ENCODE measurements at places on chromosomes 6 and 20.

GRCh38 chr6:97427648-97428047 is 144.6 kb upstream of the MMS22L start:
- DNase-seq, result no peak

- DNase-seq, result no peak
Observed at GRCh38 chr20:35506872-35507638, 22.4 kb downstream of the C20orf173 start.

DNA sequence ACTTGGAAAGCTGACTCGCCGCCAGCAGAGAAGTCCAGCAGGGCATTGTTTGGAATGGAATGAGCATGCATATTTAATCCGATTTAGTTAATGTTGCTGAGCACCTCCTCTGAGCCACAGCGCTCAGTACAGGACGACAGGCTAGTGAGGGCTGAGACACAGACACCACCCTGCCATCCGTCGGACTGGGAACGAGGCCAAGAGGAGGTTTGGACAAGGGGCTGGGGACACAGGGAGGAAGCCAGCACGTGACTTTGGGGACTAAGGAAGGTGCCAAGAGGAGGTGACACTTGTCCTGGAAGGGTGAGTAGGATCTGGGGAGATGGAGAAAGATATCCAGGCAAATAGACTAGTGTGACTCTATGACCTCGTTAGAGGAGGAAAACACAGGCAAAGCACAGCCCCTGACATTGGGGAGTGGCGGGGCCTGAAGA is 152.5 kb upstream of the ECI2 start:
- peak; percentile 56 for DNase-seq

- DNase-seq, result no peak
Observed at GRCh38 chr6:27263886-27264285, 16.4 kb downstream of the PRSS16 start.

DNA sequence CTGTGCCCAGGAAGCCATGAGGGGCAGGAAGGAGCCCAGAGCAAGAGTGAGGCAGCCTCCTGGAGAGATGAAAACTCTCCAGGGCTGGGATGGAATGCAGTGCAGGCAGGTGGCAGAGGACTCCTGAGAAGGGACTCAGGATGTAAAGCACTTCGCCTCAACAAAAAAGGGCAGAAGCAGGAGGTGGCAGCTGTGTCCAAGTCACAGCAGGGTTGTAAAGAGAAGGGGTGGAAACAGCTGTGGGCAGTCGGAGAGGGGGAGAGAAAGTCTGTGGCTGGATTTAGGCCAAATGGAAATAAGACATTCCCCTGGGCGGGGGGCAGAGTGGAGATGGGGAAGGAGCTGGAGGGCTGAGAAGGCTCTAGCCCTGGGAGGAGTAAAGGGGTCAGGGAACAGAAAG is 34.9 kb downstream of the CYP21A2 start:
- DNase-seq, result no peak

DNA sequence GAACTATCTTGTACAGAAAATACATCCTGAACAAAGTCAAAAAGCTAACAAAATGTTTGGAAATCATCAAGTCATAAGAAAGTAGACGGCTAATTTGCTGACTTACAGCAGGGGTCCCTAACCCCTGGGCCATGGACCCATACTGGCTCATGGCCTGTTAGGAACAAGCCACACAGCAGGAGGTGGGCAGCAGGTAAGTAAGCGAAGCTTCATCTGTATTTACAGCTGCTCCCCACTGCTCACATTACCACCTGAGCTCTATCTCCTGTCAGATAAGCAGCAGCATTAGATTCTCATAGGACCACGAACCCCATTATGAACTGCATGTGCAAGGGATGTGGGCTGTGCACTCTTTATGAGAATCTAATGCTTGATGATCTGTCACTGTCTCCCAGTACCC is 115.5 kb downstream of the CDK19 start:
- DNase-seq, result no peak

GRCh38 chr20:31674895-31675827 is 37.4 kb downstream of the COX4I2 start:
- no peak for DNase-seq

GRCh38 chr20:51402201-51402600 is 140.3 kb downstream of the NFATC2 start:
- no peak for DNase-seq

DNA sequence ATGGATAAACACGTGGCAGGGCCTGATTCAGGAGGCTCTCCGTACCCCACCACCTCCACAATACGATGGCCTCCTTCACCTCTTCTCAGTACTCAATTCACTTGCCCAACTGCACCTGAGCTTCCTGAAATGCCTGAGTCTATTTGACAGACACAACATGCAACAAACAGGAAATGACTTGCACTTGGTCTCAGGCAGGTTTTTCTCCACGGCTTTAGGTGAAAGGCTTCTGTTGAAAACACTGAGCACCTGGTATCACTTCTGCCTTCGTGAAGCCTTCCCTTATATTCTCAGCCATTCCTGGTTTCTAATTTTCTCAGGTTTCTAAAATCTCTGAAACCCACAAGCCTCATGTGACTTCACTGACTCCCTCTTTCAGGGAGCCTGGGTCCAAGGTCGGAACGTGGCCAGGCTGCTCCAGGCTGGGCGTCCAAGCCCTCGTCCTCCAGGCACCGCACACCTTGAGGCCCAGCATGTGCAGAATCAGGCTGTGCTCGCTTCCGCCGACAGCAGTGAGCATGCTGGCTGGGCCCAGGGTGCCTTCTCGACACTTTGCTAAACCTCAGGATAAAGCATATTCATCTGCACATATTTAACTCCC is 34.7 kb downstream of the TAF4 start:
- no peak for DNase-seq

GRCh38 chr6:111329882-111330633 is 153.0 kb downstream of the REV3L start:
- no peak for DNase-seq

DNA sequence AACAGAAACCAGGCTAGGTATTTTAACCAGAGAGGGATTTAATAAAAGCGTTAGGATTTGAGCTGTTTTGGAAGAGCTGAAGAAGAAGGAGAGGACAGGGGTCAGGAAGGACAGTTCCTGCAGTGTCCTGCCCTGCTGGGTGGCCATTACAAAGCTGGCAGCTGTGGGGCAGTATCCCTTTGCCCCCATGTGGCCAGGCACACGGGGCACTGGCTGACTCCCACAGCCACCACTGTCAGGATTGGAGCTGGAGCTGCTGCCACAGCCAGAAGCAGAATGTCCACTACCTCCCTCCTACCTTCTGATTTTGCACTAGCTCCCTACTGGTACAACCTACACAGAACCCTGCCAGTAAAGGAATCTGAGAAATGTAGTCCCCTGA is 46.5 kb downstream of the SLC22A3 start:
- no peak for DNase-seq

- no peak for DNase-seq
Observed at GRCh38 chr6:73932866-73933265, 236.9 kb downstream of the CD109 start.

DNA sequence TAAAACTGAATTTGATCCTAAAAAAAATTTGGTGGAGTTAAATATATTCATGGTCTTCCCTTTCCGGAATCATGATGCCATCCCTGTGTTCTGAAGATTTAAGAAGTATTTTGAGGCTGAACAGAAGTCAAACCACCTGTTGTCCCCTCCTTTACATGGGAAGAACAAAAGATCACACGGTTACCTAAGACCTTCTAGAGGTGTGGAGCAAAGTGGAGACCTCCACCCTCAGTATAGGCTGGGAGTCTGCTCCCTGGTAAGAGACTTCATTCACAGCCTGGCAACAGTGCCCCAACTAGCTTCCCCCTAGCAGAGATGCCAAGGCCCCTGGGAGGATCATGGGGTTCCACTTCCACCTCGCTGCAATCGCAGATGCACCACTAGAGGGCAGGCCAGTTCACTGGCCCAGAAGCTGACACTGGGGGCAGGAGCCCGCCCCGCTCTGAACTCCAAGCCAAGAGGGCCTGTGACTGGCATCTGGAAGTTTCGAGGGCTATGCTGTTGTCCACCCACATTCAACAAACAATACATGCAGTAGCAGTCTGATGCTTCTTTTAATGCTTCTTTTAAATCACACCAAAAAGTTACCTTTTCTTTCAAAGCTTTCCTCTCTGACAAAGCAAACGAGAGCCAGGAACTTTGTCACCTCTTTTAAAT is 19.5 kb upstream of the UBE2J1 start:
- peak; percentile 85 for DNase-seq

GRCh38 chr6:408599-409102 is 17.1 kb downstream of the IRF4 start:
- DNase-seq, result peak; percentile 75

DNA sequence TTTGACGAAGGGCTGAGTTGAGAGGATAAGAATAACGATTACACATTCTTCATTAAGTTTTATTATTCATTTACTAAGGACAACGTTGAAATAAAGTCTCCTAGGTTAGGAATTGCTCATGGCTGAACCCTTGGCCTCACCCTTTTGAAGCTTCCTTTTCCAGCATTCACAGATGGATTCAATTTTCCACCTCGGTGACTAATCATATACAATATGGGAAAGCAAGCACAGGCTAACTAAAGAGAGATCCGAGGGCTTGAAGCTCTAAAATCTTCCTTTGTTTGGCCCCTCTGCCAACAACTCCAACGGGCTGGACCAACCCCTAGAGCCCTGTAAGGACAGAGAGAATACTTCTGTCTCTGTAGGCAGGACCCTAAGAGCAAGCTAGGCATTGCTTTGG is 159.5 kb downstream of the SOD2 start:
- no peak for DNase-seq

DNA sequence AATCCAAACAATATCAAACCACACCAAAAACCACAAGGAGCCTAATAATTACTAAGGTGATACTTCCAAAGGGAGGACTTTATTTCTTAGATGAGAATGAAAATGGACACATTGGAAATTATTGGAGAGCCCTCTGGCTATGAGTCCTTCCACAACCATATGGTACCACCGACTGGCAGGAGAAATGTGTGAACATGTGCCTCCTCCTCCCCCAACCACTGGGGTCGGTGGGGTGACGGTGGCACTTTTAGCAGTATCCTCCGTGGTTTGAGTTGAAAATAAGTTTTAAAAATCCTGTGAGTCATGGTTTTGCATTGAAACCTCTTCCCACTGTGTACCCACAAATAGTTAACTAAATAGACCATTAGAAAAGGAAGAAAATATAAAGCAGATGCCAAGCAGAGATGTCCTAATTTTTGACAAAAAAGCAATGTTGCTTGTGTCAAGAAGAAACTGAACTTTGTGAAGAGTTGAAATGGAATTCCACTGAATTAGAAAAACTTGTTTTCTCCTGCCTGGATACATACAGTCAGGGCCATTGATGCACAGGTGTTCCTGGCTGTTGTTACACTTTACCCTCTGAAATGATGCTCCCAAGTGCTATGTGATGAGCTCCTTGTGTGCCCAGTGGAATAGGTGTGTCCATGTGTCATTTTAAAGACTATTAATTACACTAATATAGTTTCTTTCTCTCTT is 3.2 kb downstream of the EDN1 start:
- DNase-seq, result no peak

GRCh38 chr20:9092113-9092512 is 23.2 kb downstream of the PLCB4 start:
- no peak for DNase-seq

GRCh38 chr20:51826372-51826771 is 24.1 kb upstream of the SALL4 start:
- no peak for DNase-seq

DNA sequence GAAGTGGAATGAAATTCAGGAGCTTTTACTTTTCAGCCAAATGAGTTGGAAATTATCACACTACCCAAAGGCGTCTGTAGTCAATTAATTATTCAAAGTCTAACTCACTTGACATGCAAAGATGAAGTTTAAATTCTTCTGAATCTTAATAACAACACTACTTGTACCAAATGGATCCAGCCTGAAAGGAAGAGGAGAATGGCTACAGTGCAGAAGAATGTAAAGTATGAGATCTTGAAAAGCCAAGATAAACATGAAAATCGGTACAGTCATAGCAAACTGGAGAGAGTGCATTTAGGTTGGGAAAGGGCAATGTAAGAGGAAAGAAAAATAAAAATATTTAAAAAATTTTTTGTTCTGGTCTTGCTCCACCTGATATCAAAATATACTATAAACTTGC is 195.5 kb downstream of the SIM1 start:
- no peak for DNase-seq

GRCh38 chr20:61662226-61662967 is 403.3 kb downstream of the TAF4 start:
- DNase-seq, result no peak

- DNase-seq, result no peak
Observed at GRCh38 chr6:143752459-143752858, 74.7 kb downstream of the PHACTR2 start.

GRCh38 chr20:44406572-44407137 is 51.2 kb downstream of the HNF4A start:
- no peak for DNase-seq

DNA sequence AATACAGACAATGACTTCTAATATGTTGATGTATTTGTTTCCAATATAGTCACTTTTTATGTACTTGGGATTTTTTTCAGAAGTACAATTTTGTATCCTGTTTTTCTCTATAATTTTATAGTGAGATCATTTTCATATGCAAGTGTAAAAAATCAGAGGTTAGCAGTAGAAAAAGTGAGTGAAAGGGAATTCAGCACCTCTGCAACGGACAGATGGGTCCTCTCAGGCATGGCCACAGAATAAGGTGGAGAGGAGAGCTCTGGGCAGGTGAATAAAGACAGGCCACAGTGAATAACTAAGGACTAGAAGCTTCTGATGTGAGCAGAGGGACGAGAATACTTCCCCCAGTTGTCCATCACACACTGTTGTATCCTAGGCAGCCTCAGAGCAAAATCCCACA is 210.1 kb upstream of the CNR1 start:
- DNase-seq, result no peak

GRCh38 chr6:148265054-148265453 is 77.6 kb upstream of the SASH1 start:
- no peak for DNase-seq

- no peak for DNase-seq
Observed at GRCh38 chr6:112951829-112952228, 604.7 kb downstream of the RFPL4B start.

DNA sequence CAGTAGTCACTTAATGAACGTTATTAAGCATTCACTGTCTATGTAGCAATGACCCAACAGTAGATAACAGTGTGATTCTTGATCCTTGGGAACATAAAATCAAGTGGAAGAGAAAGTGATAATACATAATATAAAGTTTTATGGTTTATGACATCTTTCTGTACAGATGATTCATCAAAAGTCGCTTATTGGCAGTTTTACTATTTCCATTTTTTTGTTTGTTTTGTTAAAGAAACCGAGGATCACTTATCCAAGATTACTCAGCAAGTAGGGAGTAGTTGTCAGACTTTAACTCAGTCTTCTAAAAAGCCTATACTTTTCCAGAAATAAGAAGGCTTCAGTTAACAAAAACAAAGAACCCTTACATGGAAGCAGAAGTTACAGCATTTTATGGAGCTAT is 260.8 kb downstream of the ZFAND3 start:
- no peak for DNase-seq

- no peak for DNase-seq
Observed at GRCh38 chr6:103819509-103819908, 1040.2 kb downstream of the HACE1 start.

Data from D341Med (cell line).